ENCODE measurements at places on chromosomes 13 and 19.
A peak's percentile ranks its signal among the peaks of the same experiment; 100 is the strongest.

DNA sequence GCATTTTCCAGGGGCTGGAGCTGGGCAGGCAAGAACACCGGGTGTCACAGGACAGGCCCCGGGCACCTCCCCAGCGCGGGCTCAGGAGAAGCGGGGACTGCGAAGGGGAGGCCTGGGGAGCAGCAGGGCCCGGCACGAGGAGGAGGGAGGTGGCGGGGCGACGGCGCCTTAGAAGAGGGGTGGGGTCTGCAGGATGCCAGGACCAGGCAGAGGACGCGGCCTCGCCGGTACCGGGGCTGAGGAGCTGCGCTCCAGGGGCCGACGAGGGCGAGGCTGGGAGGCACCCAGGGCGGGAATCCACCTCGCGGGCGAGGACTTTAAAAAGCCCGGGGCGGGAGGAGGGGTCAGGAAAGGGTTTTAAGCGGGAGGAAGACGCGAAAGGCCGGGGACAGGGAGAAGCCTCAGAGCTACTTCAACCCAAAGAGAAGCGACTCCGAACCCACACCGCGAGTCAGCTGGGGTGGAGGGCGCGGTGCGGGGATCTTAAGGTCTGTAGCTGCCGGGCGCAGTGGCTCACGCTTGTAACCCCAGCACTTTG, 665 bp downstream of the ZNF347 start:
- DNase-seq = no peak

DNA sequence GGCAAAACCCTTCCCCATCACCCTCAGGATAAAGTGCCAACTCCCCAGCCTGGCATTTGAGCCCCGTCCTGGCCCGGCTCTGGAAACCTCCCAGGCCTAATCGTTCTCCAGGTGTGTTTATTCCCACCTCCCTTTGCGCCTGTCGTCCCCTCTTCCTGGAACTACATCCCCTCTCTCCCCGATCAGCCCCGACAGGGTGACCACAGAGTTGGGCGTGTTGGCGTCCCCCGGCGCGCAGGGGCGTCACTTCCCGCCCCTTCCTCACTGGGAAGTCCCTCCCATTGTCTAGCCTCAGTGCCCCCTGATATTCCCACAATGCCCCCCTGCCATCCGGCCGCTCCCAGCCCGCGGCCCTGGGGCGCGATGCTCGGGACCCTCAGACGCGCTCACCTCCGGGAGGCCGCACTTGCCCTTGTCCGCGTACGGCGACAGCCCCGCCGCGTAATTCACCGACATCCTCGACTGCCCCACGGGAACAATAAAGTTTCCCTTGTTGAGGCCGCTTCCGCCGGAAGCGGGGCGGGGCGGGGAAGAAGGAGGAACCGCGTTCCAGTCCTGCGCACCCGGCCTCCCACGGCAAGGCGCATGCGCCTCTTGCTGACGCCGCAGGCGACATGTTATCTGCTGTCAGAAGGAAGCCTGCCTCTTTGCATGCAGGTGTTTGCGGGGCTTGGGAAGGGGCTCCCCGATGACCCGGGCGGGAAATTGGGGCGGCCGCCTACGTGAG, at the start of the genes ANKRD24 and SIRT6:
TSS of gene ANKRD24 (plus strand) at position 606 of the 727 bp plus-strand sequence. CDS start 3,737 bp downstream, outside the sequence.
TSS of gene SIRT6 (minus strand) at position 480 of the 727 bp plus-strand sequence. CDS start at position 456, 24 bp downstream.
- peak; percentile 93 for DNase-seq

GRCh38 chr13:58144616-58145015, 513.1 kb downstream of the PCDH17 start:
- DNase-seq = no peak

DNA sequence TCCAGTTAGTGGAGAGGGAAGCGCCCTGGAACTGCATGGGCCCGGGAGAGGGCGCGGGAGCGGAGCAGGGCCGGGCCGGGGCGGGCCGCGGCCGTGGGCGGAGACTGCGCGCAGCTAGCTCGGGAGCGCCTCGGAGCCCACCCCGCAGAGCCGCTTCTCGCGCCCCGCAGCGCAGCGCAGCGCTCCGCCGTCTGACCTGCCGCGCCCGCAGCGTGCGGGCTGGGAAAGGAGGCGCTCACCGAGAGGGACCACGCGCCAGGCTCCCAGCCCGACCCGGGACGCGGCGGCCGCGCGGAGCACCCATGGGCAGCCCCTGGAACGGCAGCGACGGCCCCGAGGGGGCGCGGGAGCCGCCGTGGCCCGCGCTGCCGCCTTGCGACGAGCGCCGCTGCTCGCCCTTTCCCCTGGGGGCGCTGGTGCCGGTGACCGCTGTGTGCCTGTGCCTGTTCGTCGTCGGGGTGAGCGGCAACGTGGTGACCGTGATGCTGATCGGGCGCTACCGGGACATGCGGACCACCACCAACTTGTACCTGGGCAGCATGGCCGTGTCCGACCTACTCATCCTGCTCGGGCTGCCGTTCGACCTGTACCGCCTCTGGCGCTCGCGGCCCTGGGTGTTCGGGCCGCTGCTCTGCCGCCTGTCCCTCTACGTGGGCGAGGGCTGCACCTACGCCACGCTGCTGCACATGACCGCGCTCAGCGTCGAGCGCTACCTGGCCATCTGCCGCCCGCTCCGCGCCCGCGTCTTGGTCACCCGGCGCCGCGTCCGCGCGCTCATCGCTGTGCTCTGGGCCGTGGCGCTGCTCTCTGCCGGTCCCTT, at the start of gene MLNR:
TSS of gene MLNR (plus strand) at position 303 of the 820 bp plus-strand sequence. CDS start at position 303, 0 bp downstream.
- DNase-seq = peak; percentile 34

GRCh38 chr19:44111910-44112463, 1.2 kb upstream of the ZNF225 start:
- no peak for DNase-seq

GRCh38 chr19:17393002-17393401, 994 bp downstream of the CCDC194 start:
- DNase-seq = no peak

DNA sequence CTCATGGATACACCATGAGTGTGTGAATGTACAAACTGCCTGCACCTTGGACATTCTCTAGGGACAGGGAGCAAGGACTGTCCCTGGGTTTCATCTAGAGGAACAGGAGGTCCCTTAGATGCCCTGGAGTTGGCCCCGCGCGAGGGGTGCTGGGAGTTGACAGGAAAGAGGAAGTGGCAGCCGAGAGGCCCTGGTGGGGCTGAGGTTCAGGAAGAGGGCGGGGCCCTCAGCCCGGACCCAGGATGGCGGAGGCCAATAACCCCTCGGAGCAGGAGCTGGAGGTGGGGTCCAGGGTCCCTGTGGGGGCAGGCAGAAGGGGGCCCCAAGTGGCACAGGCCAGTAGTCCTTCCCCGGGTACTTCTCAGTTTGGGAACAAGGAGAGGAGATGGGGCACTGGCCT, 6.9 kb downstream of the PKN1 start:
- DNase-seq = peak; percentile 90

GRCh38 chr19:41753159-41753558, 2.2 kb upstream of the CEACAM6 start:
- DNase-seq = peak; percentile 32

GRCh38 chr19:11563532-11563931, 4.5 kb upstream of the ELOF1 start:
- DNase-seq = no peak

- DNase-seq = no peak
Observed at GRCh38 chr13:68719815-68720214, 1387.8 kb upstream of the ATXN8OS start.

GRCh38 chr19:1470305-1471009, 8.6 kb downstream of the C19orf25 start:
- DNase-seq = no peak
